ENCODE measurements at places on chromosomes 1 and 21.

GRCh38 chr1:46508757-46509156 lies 19.1 kb downstream of the DMBX1 start:
- no peak for DNase-seq

GRCh38 chr1:59072583-59072947 lies 224.3 kb upstream of the FGGY start:
- DNase-seq = no peak

DNA sequence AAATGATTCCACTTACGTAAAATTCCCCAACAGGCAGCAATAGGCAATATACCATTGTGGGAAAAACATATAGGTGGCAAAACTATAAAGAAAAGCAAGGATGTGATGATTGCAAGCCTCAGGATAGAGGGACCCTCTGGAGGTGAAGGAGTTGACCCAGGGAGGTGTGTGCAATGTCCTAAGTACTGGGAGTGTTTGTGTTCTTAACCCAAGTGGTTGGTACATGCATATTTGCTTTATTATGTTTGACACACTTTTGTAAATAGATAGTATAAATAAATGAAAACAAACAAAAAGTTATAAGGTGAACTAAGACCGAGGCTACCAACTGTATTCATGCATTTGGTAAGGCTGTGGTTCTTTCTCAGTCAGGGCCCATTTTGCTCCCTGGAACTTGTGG lies 7.5 kb downstream of the MX1 start:
- no peak for DNase-seq

GRCh38 chr1:86774305-86775295 lies 70.2 kb downstream of the SH3GLB1 start:
- DNase-seq = no peak

- no peak for DNase-seq
Measured at GRCh38 chr1:12466816-12467215, 151.2 kb downstream of the DHRS3 start.

Measured in stimulated activated CD8-positive, alpha-beta memory T cell treated with anti-CD3 and anti-CD28 coated beads, Interleukin-15, amount 100 ng/mL, for 1 hour (primary cell).